B cell (primary cell): ENCODE measurements at places on chromosomes 2 and 18.

DNA sequence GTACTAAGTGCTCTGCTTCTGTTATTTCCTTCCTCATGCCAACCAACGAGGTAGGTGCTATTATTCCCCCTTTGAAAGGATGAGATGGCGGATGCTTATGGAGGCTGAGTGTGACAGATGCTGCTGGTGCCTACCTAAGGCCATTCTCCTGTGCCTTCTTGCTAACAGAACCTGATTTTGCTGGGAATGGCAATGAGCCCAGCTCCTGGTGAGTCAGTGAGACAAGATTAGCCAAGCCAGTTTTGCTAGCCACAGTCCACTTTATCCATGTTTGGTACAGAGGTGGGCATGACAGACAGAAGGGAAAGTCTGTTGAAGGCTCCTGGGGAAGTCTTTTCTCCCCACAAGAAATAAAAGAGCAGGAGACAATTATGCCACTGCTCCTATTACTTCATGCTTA is 43.7 kb upstream of the TMEM163 start:
- DNase-seq: no peak

GRCh38 chr2:38973266-38973665 is 83.6 kb downstream of the ARHGEF33 start:
- DNase-seq: no peak

GRCh38 chr2:120736202-120736623 is 545 bp downstream of the GLI2 start:
- DNase-seq: no peak

- no peak for DNase-seq
Measured at GRCh38 chr2:217622205-217623060, 380.4 kb downstream of the TNS1 start.

GRCh38 chr18:50460062-50460461 is 85.2 kb downstream of the SKA1 start:
- DNase-seq: no peak
